ENCODE measurements at places on chromosomes 11 and 22. TPM values are rescaled to one million over a fixed set of nuclear protein-coding genes. Genes with fewer than 3 reads are reported as not detected.

The MS4A4E gene
- total RNA-seq: not detected

The CCDC87 gene
- 0.61 TPM for total RNA-seq

The PARVB gene
- total RNA-seq: 61.7 TPM

The CRYBB2 gene
- not detected for total RNA-seq

DNA sequence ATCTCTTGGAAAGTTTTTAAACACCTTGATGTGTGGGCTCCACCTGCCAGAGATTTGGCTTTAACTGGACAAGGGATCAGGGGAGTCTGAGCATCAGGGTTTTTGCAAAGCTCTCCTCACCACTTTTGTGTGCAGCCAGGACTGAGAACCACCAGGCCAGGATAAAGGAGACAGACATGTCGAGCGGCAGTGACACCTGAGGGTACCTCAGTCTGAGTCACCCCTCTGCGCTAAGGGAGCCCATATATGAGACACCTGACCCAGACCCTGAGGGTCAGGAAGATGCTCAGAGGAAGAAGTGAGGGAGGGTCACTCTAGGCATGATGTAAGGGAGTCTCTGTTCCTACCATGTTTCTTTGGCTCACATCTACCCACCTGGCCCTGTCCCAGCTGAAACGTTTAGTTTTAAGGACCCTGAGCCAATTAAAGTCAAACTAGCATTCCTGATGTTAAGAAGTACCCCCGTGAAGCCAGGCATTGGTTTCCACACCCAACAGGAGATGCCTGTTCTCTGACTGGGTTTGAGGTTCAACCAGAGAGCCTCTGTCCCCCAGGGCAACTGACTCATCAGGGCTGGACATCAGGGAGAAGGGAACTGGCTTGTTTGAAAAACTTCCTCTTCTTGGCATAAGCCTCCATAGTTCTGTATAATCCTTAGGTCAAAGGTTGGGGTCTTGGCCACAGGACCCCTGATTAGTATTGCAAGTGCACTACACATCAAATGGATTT lies 72.4 kb upstream of the BIRC3 start:
- DNase-seq: no peak

All from Caki2 (cell line).